ENCODE measurements at places on chromosomes 5 and 9.

DNA sequence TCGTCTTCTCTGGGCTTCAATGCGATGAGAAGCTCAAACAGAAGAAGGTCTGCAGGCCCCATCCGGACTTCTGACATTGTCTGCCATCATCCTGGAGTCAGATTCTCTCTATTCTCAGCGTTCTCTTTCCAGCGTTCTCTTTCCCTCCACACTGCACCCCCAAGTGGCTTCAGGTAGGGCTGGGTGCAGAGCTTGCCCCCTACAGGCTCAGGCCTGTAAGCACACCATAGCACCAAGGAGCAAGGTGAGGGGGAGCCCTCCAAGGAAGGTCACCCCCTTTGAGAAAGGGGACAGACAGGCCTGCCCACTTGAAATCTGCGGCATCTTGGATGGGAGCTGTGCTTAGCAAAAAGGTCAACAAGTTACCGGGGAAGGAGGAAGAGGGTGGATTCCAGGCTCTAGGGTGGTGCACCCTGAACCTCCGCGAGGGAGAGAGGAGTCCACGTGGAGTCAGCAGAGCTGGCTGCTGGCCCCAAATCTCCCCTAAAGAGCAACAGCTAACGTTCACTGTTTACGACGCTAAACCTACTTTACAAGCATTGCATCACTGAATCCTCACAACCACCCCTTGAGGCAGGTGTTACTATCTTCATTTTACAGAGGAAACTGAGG, 27.5 kb downstream of the GPX3 start:
- DNase-seq: no peak

- no peak for DNase-seq
Observed at GRCh38 chr5:158802941-158803341, 296.8 kb downstream of the EBF1 start.

GRCh38 chr5:67181648-67182221, 14.9 kb downstream of the CD180 start:
- DNase-seq: no peak

- no peak for DNase-seq
Observed at GRCh38 chr9:4927701-4928100, 57.4 kb upstream of the JAK2 start.

GRCh38 chr5:171697221-171698102, 88.2 kb upstream of the SMIM23 start:
- no peak for DNase-seq

DNA sequence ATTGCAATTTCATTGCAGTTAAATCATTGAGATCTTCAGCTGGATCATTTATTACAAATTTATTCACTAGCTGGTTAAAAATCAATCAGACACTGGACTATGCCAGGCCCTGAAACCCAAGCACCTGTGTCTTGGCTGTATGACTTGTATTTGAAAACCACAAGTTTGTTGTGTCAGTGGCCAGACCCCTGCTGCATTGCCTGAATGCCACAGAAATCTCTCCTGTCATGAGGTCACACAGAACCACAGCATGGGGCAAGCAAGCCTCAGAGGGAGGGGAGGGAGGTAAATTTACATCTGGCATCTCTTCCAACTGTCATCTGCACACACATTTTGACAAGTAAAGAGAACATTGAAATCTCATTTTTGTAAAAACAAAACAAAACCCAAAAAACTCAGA, 90.0 kb downstream of the ARRDC3 start:
- no peak for DNase-seq

- no peak for DNase-seq
Observed at GRCh38 chr9:106820866-106821265, 42.1 kb upstream of the ZNF462 start.

GRCh38 chr9:87067426-87067825, 120.1 kb upstream of the GAS1 start:
- no peak for DNase-seq

DNA sequence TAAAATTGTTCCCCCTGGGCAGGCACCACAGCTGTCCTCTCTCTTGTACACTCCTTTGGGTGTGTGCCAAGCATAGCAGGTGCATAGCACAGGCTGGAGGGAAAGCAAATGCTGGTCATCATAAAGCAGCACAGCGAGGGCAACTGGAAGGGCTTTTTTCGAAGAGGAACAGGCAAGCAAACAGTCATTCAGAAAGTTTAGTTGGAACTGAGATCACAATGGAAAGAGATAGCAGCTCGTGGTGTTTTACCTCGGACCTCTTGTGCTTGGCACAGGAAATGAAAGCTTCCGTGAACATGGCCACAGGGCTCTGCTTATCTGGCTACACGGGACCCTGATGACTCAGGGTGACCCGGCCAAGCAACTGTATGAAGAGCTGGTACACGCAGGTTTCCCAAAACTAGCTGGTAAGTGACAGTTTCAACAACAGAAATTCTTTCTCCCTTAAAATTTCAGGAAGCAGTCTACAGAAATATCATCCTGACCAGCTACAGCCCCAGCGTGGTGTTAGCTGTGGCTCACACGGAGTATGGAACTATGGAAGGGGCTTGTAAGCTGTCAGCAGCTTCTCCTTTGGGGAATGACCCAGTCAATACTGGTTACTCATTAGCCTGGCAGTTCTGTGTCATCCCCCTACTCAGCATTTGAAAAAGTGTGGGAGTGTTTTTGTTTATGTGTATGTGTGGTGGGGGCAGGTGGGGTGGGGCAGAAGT, 48.1 kb downstream of the POC5 start:
- DNase-seq: no peak

DNA sequence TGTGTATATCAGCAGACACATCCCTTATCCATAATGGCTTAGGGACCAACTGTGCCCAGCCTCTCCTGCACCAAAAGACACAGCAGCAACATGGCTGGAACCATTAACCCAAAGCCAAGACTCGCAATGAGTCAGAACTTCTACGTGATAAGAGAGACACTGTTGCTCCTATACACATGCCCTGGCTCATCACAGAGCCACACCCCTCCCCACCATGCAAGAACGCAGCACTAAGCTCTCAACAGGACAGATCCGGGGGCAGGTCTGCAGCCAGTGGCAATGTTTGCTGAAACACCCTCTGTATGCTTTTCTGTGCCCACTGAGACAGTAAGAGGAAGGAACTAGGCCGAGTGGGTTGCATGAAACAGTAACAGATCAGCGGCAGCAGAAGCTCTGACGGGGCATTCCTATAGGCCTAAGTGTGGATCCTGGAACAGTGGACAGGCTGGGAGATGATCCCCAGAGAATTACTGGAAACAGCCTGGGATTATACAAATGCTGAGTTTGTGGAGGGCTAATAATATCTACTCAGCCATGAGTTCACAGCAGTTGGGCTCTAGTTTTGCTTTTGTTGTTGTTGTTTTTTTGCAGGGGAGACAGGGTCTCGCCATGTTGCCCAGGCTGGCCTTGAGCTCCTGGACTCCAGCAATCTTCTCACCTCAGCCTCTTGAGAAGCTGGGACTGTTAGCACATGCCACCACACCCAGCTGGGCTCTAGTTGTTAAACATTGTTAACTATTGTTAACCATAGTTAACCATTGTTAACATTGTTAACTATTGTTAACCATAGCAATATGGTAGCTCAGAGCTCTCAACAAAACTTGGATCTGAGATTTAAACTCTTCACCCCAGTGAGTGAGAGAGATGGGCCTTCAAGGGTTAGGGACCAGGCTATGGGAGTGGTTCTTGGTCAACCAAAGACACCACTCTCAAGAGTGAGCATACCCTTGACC, 41.0 kb downstream of the B4GALT1 start:
- DNase-seq: no peak

DNA sequence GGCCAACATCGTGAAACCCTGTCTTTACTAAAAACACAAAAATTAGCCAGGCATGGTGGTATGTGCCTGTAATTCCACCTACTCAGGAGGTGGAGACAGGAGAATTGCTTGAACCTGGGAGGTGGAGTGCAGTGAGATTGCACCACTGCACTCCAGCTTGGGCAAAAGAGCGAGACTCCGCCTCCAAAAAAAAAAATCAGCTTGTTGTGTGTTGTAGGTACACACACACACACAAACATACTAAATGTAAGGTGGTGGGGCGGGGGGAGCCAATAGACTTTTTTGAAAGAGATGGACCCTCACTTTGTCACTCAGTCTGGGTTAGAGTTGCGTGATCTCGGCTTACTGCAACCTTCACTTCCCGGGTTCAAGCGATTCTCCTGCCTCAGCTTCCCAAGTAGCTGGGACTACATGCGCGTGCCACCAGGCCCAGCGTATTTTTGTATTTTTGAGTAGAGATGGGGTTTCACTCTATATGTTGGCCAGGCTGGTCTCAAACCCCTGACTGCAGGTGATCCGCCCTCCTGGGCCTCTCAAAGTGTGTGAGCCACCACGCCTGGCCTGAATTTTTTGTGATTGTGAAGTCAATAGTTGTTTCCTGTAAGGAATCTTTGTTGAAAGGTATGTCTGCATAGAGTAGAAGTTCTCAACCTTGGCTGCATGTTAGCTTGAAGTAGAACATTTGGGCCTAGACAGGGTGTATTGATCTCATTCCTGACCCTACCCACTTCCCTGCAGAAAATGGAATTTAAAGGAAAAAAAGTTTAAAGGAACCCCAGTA, 13.7 kb downstream of the NPM1 start:
- no peak for DNase-seq

GRCh38 chr5:174352681-174353080, 307.2 kb downstream of the NSG2 start:
- no peak for DNase-seq

- no peak for DNase-seq
Observed at GRCh38 chr5:51685419-51685818, 302.2 kb downstream of the ISL1 start.

DNA sequence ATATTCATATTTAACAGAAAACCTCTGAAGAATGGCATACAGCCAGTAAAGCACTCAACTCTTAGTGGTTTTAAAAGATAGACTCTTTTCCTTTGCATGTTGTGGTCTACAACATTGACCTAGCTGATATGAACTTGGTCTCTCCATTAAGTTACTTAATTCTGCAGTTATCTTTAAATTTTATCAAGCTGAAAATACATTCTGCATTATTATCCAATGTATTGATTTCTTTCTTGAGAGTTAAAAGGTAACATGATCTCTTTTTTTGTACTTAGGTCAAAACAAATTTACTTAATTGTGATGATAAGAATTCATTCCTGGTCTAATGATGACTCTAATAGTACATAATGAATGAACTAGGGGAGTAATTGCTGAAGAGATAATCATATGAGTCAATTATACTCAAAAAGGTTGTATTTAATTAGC, 132.9 kb downstream of the STARD4 start:
- no peak for DNase-seq

DNA sequence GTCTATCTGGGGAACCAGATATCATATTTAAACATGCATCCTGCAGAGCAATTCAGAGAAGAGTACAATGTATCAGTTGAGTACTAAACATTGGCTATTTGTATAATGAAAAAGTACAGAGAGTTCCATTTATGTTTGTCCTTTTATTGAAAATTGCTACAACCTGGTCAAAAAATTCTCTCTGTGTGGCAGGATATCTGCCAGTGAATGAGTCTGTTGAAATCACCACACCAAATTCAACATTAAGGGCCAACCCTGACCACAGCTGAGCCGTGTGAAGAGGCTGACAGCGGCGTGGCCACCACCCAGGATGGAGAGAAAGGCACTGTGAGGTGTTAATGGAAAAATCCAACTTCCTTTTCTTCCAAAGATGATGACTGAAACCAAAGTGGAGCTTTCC, 422.7 kb upstream of the PIK3R1 start:
- DNase-seq: no peak

GRCh38 chr5:44412286-44412685, 23.1 kb upstream of the FGF10 start:
- no peak for DNase-seq

DNA sequence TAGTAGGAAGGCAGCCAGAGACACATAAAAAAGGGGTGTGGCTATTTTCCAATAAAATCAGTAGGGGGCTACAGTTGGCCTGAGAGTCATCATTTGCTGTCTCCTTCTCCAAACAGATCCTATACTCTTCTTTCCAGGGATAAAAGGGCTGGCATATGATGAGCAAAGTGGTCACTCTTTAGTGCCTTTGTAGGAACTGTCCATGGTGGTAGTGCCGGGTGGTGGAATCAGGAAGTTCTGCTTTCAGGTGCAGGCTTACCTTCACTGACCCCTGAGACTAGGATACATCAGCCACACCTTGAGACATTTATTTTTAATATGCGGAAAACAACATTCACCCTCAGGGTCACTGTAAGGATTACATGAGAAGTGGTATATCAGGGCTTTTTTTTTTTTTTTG, 80.8 kb downstream of the ASTN2 start:
- no peak for DNase-seq

DNA sequence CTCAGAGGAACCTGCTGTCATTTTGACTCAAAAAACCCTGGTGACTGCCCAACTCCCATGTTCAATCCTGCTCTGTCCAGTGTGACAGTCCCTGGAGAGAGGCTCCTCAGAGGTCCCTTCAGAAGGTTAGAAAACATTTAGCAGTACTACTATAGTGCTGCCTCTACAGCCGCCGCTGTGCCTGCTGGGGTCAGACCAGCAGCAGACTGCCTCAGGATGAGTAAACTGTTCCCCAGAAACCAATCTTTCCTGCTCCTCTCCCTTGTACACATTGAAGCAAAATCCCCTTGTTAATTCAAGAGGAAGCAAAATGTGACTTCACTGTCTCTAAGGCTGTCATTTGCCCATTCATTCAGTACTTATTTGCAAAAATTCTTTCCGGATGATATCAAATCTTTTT, 94.8 kb upstream of the SMARCA2 start:
- DNase-seq: no peak

DNA sequence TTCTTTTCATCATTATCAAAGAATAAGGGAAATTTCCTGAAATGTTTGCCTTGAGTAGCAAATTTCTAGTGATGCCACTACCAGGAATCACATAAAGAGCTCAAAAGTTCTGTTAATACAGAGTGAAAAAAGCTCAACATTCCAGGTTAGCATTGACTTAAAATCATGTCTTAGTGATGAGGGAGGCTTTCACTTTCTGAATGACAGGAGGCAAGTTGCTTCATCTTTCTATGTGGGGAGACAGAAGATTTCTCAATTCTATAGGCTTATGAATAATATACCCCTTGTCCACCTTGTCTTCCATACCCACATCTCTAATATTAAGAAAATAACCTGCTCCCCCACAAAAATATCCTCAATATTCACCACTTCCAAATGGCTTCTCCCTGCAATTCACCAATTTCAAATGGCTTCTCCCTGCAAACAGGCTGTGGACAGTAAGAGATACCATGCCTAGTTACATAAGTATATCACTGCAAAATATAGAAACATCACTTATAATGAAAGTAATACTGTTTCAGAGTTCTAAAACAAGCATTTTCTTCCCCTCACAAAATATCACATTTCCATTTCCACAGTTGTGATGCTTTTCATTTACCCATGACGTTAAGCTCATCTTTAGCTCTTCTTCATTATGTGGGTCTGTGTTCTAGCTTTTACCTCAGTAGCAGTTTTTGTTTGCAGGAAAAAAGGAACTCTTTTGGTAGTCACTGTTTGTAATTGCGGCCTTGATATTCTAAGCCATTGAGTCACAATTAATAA, 2.2 kb upstream of the JAK2 start:
- no peak for DNase-seq

- DNase-seq: no peak
Observed at GRCh38 chr9:38639577-38639940, 19.2 kb upstream of the ANKRD18A start.

- DNase-seq: no peak
Observed at GRCh38 chr9:102975251-102975650, 19.9 kb upstream of the CYLC2 start.

- no peak for DNase-seq
Observed at GRCh38 chr5:148909040-148909439, 82.6 kb downstream of the ADRB2 start.
